Caco-2 (cell line): ENCODE measurements at places on chromosomes 2 and 18.

GRCh38 chr2:224890372-224890771, 151.9 kb downstream of the DOCK10 start:
- no peak for DNase-seq

DNA sequence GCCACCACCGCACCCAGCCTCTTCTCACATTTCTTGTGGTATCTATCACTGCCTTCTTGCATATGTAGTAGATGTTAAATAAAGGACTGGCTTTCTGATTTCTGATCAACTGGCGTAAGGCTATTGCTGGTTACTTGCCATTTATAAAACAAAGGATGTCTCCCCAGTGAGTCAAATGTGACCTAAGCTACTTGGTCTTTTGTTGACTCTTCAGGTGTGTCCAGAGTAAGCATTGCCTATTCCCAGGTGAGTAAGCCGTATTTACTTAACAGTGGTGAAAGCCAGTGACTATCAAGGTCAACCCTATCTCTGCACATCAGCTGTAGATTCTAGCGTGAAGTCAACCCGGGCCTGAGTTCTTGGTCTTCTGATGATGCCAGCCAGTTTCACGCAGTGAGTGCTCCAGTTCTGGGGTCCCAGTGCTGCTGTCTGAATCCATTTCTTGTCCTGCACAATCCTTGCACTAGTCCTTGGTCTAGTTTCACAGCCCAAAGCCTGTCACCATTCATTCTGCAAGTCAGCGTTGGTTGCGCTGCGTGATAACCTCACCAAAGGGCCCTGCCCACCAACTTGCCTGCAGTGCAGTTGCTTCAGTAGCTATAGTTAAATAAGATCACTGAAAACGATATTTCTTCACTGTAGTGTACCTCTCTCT, 120.2 kb downstream of the GBX2 start:
- DNase-seq = peak; percentile 47

- no peak for DNase-seq
Observed at GRCh38 chr2:43278564-43279220, 52.3 kb upstream of the ZFP36L2 start.

- DNase-seq = no peak
Observed at GRCh38 chr2:230097841-230098240, 29.1 kb upstream of the SLC16A14 start.

GRCh38 chr18:4851301-4851976, 345.6 kb downstream of the AKAIN1 start:
- DNase-seq = no peak

DNA sequence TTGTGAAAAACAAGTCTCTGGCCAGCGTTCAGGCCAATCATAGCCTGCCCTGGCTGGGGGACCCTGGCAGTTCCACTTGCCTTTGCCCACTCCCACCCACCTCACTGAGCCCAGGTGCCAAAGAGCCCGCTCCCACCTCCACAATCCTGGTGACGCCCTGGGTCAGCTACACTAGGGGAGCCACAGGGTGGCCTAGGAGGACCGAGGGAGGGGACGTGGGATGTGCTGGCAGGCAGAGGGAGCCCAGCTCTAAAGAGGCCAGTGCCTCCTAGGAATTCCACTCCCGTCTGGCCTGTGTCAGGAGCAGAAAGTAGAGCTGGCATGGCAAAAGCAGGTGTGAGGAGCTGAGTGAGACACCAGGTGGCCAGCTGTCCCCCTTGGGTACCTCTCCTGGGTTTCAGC, 49.3 kb downstream of the TNS1 start:
- no peak for DNase-seq

- DNase-seq = no peak
Observed at GRCh38 chr2:151669585-151670081, 64.6 kb downstream of the NEB start.

DNA sequence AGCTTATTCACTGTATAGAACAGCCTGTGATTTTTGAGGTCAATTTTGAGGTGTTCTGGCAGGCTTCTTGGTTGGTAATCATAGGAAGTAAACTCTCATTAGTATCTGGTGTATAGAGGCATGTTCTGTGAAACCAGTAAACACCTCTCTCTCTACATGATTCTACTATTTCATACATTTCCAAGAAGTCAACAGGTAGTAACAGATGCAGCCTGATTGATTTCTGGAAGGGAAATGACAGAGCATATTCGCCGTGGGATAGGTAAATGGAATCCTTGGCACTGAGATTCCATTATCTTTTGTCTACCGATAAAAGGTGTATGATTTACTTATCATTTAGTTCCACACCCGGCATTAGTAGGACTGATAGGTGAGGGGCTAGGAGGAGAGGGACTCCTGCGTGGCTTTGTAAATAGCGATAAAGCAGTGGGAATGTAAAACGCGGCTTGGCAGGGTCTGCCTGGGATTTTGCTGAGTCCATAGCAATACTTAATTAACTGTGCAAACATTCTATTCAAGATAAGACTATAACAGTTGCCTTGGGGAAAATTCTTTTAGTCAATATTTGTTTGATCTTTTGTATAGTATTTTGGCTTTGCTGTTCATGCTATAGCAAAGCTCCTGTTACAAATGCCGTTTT, 32.3 kb downstream of the LYPD6B start:
- peak; percentile 89 for DNase-seq

GRCh38 chr2:157182834-157183396, 74.6 kb upstream of the GALNT5 start:
- no peak for DNase-seq

DNA sequence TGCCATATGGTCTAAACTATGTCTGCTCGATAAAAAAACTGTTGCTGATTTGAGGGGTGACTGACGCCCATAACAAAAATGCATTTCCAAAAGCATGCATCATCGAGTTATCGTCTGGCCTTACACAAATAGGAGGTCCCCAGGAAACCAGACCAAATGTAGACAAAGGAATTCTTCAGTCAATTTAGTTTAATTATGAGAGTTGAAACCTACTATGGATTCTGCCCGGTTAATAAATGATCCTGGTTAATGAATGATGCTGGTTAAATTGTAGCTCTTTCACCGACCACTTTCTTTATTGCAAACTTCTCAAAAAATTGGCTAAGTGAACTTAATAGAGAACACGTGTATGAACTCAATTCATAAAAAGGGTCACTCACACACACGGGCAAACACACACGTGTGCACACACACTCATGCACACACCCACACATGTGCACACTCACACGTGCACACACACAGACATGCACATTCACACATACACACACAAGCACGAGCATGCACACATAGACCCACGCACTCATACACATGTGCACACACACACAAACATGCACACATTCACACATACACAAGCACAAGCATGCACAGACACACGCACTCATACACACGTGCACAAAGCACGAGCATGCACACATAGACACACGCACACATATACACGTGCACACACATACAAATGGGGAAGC, 59.0 kb upstream of the SALL3 start:
- DNase-seq = no peak

GRCh38 chr2:47300081-47300480, 102.9 kb upstream of the MSH2 start:
- no peak for DNase-seq

GRCh38 chr2:148957023-148957422, 81.5 kb upstream of the LYPD6B start:
- no peak for DNase-seq

GRCh38 chr18:62545098-62545497, 22.3 kb downstream of the ZCCHC2 start:
- no peak for DNase-seq

DNA sequence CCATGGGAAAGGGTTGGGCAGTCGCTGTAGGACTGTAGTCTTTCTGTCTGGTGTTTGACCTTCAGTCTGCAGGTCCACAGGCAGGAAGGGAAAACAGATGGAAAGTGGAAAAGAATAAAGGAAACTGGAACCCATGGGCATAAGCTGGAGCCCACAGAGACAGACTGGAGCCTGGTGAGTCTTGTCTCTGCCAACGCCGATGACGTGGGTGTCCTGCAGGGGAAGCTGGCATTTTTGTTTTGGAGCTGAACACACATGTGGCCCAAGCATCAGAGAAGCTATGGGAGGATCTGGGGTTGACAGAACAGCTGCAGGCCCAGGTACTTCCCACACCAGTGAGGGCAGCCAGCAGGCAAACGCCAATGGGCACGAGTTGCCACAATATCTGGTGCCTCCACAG, 28.2 kb upstream of the SOCS6 start:
- DNase-seq = no peak

- DNase-seq = no peak
Observed at GRCh38 chr2:15654727-15655073, 63.0 kb downstream of the DDX1 start.

- no peak for DNase-seq
Observed at GRCh38 chr2:524442-524841, 152.8 kb downstream of the TMEM18 start.

- no peak for DNase-seq
Observed at GRCh38 chr2:8427211-8427610, 254.6 kb upstream of the ID2 start.

DNA sequence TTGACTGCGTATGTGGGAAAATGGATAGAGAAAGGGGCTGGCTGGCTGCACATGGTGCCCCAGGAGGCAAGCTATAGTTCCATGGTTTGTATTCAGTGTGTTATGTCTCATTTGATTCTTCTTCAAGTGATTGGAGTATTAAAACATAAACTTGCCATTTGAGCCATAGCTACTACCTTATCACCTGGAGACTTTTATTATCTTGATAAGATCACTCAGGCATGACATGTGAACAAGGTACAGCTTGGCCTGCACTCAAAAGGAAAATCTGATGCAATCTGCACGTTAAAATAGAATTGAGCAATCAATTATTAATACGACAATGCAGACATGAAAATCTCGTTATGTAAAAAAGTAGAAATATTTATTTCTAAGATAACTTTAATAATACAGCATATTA, 116.9 kb downstream of the RND3 start:
- DNase-seq = peak; percentile 47

GRCh38 chr18:11309172-11309571, 159.8 kb upstream of the PIEZO2 start:
- DNase-seq = no peak

- DNase-seq = no peak
Observed at GRCh38 chr2:142981756-142982155, 104.3 kb downstream of the KYNU start.

GRCh38 chr2:55156326-55156725, 75.8 kb downstream of the CLHC1 start:
- no peak for DNase-seq

GRCh38 chr2:216715402-216715974, 20.1 kb upstream of the IGFBP5 start:
- no peak for DNase-seq

DNA sequence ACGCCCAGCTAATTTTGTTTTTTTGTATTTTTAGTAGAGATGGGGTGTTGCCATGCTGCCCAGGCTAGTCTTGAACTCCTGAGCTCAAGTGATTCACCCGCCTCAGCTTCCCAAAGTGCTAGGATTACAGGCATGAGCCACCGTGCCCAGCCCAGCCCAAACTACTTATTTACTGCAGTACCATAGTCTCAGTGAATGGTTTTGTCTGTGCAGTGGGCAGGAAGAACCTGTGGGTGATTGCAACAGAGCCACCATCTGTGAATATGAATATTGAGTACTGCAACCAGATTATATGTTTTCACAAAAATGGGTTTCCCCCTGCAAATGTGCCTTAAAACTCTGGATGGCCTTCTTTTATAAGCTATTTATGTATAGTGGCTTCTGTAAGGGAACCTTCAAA, 9.1 kb downstream of the MPPE1 start:
- no peak for DNase-seq

GRCh38 chr18:50113726-50114125, 81.2 kb downstream of the MYO5B start:
- no peak for DNase-seq

GRCh38 chr2:207764096-207764630, 5.5 kb downstream of the FZD5 start:
- DNase-seq = no peak

DNA sequence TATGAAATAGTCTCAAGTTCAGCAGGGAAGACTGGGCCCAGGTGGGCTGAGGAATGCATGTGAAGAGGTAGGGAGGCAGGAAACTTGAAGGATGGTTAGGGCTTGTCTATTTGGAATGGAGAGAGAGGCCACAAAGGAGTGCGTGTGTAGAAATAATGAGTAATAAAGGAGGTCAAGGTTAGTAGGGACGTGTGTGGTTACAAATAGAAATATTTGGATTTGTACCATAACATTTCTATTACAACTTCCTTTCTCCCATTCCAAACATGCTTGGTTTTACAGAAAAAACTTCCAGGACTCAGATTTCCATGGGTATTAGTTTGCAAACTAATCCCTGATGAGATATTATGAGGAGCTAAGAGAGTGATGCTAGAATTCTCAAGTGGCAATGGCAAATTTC, 280.6 kb downstream of the NCKAP5 start:
- DNase-seq = no peak

DNA sequence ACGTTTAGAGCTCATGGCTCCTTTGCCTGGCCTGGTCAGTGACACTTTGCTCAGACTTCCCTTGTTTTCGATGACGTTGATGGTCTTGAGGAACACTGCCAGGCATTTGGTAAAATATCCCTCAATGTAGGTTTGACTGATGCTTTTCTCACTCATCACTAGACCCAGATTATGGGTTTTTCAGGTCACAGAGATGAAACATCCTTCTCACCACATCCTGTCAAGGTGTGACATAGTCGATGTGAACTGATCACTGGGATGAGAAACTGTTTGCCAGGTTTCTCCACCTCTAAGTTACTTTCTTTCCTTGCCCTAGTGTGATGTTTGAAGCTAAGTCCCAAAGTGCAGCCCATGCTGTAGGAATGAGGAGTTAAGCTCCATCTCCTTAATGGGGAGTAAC, 81.5 kb downstream of the AFF3 start:
- DNase-seq = no peak

- no peak for DNase-seq
Observed at GRCh38 chr18:78769502-78770105, 210.0 kb upstream of the SALL3 start.

- no peak for DNase-seq
Observed at GRCh38 chr2:121019071-121019470, 265.9 kb downstream of the TFCP2L1 start.

- DNase-seq = no peak
Observed at GRCh38 chr2:129240061-129240460, 739.4 kb upstream of the RAB6C start.

DNA sequence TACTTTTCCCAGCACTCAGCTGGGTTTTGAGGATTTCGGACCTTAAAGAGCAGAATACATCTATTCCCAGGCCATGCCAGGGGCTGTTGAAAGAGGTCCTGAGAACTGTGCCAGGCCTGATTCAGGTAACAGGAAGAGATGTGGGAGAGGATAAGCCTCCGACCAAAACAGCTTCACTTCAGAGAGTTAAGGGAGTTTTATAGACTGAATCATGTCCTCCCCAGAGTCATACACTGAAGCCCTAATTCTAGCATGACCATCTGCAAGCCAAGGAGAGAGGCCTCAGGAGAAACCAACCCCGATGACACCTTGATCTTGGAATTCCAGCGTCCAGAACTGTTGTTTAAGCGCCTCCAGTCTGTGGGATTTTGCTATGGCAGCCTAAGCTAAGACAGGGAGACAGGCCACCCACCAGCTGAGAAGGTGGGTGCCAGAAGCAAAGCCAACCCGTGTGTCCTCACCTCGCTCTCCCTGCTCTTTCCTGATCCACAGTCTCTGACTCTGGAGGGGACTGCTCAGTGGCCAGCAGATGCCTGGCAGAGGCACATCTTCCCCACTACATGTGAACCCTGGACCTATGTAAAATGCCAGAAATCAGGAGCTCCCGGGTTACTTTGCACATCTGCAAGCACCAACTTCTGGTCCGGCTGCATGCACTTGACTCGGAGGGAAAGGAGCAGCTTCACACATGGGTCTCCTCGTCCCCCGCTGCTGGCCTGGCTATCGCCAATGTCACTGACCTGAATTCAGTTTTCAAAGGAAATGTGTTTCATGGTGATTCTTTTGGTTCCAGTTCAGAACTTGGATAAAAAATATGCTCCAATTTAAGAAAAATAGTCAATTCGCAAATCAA, 116.8 kb upstream of the EPC2 start:
- DNase-seq = no peak
